ENCODE measurements at places on chromosomes 5 and 9.

- DNase-seq: no peak
These were observed 3.9 kb downstream of the MLLT3 start for GRCh38 chr9:20618361-20618802.

- DNase-seq: no peak
These were observed 5.8 kb upstream of the TRIM41 start for GRCh38 chr5:181217111-181217802.

GRCh38 chr5:150058480-150059126, 27.8 kb downstream of the CSF1R start:
- DNase-seq: no peak

GRCh38 chr5:156815988-156816599, 34.0 kb upstream of the PPP1R2B start:
- DNase-seq: no peak

- no peak for DNase-seq
These were observed 46.9 kb downstream of the HACD4 start for GRCh38 chr9:20984506-20984905.
